Activated CD8-positive, alpha-beta memory T cell treated with anti-CD3 and anti-CD28 coated beads, Interleukin-2, amount 50 U/mL, for 48 hours (primary cell): ENCODE measurements at places on chromosomes 2 and 18.
A peak's percentile ranks its signal among the peaks of the same experiment; 100 is the strongest.

DNA sequence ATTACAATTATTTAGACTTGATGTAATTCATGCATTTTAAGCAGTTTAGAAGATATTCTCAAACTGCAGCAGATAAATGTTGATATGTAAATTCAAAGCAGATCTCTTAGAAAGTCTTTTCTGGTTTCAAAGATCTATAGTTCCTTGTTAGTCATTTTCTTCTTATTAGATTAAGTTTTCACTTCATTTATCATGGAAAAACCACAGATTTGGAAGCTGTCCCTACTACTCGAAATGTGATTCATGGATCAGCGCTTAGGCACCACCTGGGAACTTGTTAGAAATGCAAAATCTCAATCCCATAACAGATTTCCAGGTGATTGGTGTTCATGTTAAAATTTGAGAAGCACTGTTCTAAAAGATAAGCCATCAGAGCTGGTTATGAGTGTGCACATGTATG is 92.8 kb upstream of the CDH2 start:
- no peak for DNase-seq

DNA sequence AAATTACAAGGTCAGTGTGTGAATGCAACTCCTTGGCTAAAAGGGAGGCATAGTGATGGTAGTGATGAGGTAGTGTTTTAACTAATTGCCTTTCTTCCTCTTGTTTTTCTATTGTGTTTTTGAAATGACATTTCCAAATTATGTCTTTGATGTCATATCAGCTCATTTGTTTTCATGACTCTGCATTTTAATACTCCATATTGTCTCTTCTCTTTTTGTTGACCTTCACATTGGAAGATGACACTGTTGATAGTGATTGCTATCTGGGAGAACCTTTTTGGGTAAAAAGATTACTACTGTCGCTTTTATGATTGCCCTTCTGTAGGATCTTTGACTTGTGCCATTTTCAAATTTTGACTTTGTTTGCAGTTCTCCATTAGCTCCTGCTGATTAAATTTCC is 3.0 kb downstream of the GIGYF2 start:
- no peak for DNase-seq

GRCh38 chr2:190497428-190497827 is 37.1 kb downstream of the NEMP2 start:
- DNase-seq, result no peak

- no peak for DNase-seq
Measured at GRCh38 chr18:75364512-75365253, 62.8 kb downstream of the SMIM21 start.

DNA sequence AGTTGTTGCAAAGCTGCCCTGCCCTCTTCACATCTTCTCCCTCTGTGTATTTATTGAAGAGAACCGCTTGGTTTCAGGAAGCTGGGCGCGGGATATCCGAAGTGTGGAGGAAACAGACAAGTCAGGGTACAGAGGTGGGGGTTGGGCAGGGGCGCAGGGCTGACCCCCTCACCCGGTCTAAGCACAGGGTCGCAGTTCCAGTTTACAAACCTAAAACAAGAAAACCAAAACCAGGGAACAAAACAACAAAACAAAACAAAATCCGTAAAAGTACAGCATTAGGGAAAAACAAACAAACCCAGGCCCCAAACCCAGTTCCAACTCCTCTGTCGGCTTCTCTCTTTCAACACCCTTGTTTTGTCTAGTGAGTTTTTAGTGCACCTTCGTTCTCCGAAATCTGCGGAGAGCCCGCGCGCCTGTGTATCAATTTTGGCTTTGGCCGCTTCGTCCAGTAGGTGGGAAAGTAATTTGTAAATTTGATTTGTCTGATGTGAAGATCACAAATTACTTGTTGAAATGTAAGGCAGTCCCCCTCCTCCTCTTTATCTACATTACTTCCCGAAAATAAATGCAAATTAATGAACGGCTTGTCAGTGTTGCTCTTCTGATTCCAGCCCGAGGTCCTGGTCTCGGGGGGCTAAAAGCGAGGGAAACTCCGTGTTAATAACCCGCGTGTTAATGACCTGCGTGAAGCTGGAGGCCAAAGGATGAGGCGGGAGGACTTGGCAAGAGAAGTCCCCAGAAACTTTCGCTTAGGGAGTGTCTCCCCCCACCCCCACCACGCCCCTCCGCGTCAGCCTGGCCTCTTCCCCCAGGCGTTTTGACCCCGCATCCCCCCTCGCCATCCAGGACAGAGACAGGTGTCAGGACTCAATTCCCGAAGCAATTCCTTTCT is 6.9 kb downstream of the OTX1 start:
- peak; percentile 53 for DNase-seq

GRCh38 chr18:76013057-76013456 is 482.0 kb downstream of the ZNF516 start:
- no peak for DNase-seq

GRCh38 chr2:54966165-54966832 is 84.0 kb downstream of the RTN4 start:
- DNase-seq, result no peak

- DNase-seq, result no peak
Measured at GRCh38 chr2:932320-933115, 18.1 kb upstream of the SNTG2 start.

- DNase-seq, result no peak
Measured at GRCh38 chr18:61982475-61982874, 89.7 kb upstream of the RNF152 start.

GRCh38 chr2:127413200-127413599 is 5.0 kb upstream of the PROC start:
- no peak for DNase-seq

DNA sequence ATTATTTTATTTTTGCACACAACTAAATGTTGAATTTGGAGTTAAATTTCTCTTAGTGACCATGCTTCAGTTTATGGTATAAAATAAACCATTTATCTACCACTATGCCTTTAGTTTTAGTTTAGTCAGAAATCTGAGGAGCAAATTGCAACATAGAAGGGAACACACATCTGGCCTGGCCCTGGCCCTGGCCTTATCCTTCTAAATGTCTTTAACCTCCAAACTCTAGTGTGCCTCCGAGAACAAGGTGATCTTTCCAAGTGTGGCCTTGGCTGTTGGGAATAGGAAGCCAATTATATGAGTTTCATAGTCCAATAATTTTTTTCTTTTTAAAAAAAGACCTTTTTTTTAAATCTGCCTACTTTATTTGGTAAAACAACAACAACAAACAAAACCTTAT is 31.8 kb upstream of the GREB1L start:
- DNase-seq, result no peak

GRCh38 chr2:218406949-218407618 is 7.4 kb downstream of the CTDSP1 start:
- DNase-seq, result peak; percentile 78

DNA sequence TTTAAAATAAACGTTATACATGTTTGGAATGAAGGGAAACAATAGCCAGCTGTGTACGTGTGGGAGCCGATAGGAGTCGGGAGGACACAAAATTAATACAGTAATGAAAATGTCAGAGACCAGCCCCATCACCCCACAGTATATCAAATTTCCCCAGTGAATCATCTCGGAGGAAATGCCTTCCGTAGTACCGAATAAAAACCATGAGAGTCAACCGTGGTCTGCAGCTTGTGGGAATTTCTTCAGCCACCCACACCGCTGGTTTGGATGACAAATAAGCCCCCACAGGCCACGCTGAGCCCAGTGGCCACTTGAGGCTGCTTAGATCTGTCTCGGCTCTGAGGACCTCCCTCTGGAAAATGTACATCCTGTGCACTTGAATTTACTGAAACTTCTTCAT is 133.7 kb downstream of the COL6A3 start:
- no peak for DNase-seq

GRCh38 chr2:9191041-9191481 is 15.6 kb upstream of the ASAP2 start:
- DNase-seq, result no peak

DNA sequence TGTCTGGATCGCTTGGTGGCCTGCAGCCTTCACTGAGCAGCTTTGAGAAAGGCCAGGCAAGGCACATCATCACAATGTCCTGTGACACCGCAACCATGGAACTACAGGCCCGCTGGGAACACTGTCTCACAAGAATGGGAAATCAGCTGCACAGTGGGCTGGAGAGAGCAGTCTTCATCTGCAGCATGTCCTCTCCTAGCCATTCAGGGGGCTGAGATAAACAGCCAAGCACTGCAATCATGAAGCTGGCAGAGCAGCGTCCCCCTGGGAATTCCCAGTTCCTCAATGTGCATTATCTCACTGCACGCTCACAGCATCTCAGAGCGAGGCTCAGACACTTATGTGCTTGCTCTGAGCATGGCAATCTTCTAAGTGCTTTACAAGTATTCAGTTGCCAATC is 1.9 kb downstream of the CMPK2 start:
- no peak for DNase-seq

GRCh38 chr2:217414429-217414828 is 554.6 kb upstream of the TNP1 start:
- no peak for DNase-seq

- DNase-seq, result no peak
Measured at GRCh38 chr2:236229186-236229585, 35.0 kb downstream of the ASB18 start.

DNA sequence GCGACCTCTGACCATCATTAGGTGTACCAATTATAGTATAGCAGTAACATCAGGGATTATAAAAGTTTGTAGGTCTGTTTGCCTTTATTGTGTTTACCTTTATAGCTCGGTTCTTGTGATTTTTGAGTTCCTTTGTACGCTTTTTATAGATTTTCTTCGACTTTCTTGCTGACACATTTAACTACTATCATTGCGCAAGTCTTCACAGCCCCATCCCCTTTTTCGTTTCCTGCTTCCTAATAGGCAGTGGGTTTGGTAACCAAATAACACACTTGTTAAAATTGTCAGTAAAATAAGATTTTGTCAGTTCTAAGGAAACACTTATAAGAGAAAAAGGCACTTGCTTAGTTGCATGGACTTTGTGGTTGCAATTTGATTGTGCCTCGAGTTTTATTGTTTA is 541.5 kb downstream of the LRP1B start:
- no peak for DNase-seq

- no peak for DNase-seq
Measured at GRCh38 chr2:152453129-152453911, 118.3 kb downstream of the FMNL2 start.

DNA sequence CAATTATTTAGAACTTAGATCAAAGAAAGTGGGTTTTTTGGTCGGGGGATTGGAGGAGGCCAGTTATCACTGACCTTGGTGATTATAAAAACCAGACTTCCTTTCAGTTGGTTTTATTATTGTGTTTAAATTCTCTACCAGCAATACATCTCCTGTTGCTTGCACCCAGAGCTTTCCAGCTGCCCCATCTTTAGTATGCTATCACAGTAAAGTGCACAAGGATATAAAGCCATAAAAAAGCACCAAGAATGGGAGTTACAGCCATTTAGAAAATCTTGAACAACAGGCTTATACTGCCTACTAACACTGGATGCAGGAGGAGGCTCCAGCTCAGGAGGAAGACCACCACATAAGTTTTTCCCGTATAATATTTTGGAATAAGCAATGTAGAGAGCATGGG is 148.7 kb upstream of the OSR1 start:
- no peak for DNase-seq

DNA sequence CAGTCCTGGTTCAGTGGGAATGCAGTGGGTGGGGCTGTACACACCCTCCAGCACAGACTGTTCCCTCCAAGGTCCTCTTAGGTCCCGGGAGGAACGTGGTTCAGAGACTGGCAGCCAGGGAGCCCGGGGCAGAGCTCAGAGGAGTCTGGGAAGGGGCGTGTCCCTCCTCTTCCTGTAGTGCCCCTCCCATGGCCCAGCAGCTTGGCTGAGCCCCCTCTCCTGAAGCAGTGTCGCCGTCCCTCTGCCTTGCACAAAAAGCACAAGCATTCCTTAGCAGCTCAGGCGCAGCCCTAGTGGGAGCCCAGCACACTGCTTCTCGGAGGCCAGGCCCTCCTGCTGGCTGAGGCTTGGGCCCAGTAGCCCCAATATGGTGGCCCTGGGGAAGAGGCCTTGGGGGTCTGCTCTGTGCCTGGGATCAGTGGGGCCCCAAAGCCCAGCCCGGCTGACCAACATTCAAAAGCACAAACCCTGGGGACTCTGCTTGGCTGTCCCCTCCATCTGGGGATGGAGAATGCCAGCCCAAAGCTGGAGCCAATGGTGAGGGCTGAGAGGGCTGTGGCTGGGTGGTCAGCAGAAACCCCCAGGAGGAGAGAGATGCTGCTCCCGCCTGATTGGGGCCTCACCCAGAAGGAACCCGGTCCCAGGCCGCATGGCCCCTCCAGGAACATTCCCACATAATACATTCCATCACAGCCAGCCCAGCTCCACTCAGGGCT is 17.5 kb upstream of the FAHD2A start:
- DNase-seq, result peak; percentile 32

GRCh38 chr2:19195661-19196060 is 162.8 kb downstream of the OSR1 start:
- DNase-seq, result no peak

DNA sequence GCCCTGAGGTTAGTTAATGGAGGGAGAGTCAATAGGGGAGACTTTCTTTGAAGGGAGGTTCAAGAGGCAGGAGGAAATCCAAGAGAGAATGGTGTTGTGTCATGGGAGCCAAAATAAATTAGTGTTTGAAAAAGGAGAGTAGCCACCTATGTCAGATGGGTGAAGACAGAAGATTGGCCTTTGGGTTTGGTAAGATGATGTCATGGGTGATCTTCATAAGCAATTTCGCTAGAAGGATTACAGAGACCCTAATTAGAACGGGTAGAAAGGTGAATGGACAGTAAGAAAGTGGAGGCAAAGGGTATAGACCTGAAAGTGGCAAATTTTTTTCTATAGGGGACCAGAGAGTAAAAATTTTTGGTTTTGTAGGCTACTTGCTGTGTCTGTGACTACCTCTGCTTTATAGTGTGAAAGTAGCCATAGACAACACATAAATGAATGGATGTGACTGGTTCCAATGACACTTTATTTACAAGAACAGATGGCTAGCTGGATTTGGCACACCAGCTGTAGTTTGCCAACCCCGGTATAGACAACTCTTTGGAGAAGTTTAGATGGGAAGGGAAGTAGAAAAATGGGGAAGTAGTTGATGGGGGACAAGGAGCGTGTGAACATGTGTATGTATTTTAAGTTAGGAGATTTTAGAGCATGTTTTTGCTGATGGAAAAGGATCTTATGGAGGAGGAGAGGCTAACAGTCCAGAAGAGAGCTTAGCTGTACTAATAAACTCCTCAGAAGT is 9.3 kb downstream of the STAMBP start:
- no peak for DNase-seq

- DNase-seq, result no peak
Measured at GRCh38 chr2:137689549-137689948, 274.7 kb upstream of the HNMT start.

- no peak for DNase-seq
Measured at GRCh38 chr2:173199294-173199693, 123.6 kb downstream of the MAP3K20 start.

- no peak for DNase-seq
Measured at GRCh38 chr2:176934131-176934530, 278.5 kb upstream of the HNRNPA3 start.

DNA sequence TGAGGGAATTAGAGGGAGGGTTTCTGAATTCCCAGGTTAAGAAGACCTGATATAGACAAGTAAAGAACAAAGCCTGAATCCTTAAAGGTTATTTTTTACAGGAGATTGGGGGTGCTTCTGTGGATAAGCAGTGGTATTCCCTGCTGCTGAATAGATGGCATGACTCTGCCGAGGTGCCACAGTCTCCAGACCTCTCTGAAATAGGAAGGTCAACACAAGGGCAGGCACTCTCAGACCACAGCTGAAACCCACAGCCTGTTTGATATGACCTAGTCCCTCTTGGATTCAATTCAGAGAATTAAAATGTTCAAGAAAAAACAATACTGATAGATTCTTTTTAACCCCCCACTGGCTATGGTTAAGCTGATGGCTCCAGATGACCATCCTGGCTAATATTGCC is 259.3 kb downstream of the PTGR3 start:
- DNase-seq, result no peak
